ENCODE measurements at places on chromosomes 7 and 10.

DNA sequence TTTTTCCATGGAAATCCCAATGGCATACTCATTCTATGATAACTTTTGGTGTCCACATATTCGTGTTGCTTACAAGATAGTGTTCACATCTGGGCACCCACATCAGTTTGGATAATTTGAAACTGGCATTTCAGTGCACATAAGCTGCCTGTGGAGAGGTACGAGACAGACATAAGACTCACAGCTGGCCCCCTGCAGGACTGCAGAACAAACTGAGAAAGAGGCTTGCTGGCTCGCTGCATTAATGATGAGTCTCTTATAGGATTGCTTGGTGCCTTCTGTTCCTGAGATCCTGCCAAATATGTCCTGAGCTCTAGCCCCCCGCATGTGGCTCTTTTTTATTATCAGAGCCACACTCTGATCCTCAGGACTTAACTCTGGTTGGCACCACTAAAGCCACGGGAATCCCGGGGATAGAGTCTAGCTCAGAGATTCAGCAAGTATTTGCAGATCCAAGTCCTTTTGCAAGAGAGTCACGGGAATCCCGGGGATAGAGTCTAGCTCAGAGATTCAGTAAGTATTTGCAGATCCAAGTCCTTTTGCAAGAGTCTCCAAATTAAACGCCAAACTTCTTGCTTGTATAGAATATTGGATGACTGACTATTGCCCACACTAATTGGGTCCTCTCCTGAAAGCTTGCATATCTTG is 34.0 kb upstream of the JCAD start:
- DNase-seq, result no peak

DNA sequence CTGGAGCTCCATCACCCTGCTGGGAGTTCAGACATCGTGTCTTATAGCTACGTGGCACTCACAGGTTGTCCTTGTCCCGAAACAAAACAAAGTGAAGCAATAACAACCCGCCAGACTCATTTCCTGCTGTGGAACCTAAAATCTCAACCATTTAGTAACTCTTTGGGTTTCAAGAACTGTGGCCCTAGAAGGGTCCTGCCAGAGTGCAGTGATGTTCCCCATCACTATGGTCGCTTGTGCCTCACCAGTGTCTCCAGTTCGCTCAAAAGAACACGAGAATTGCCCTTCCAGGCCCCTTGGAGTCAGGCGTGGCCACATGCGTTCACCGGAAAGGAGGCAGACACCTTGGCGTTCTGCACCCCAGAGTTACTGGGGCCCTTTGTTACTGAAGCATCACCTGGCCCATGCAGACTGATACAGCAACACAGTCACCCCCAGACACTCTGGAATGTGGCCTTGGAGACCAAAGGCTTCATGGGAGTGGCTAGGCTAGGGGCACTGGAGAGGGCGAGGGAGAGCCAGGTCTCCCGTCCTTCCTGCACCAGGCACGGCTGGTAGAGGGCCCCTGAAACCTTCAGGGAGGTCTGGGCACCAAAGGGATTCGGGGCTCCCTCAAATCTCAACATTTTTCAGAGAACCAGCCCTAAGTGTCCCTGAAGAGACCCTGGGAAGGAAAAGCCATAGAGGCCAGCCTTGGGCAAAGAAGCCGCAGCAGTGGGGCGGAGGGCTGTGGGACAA is 908 bp downstream of the CRYGN start:
- DNase-seq, result no peak

- no peak for DNase-seq
These were observed 91.4 kb upstream of the CAPZA2 start for GRCh38 chr7:116770941-116771340.

DNA sequence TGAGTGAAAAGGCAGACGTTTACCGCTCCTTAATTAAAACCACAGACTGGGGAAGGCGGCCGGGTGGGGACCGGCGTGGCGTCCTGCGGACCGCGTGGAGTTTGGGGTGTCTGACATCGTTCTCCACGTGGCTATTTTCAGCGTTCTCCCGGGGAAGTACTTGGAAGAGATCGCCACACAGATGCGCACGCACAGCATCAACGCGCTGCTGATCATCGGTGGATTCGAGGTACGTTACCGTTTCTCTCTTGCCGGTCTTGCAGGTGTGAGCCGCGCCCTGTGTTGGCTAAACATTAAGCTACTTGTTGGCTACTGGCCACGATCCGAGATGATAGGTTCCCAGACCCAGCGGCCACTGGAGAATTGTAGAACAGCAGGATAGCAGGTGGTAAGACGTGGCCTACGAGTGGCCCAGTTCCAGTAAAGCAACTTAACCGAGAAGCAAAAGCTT is 51.3 kb downstream of the PFKP start:
- DNase-seq, result no peak

DNA sequence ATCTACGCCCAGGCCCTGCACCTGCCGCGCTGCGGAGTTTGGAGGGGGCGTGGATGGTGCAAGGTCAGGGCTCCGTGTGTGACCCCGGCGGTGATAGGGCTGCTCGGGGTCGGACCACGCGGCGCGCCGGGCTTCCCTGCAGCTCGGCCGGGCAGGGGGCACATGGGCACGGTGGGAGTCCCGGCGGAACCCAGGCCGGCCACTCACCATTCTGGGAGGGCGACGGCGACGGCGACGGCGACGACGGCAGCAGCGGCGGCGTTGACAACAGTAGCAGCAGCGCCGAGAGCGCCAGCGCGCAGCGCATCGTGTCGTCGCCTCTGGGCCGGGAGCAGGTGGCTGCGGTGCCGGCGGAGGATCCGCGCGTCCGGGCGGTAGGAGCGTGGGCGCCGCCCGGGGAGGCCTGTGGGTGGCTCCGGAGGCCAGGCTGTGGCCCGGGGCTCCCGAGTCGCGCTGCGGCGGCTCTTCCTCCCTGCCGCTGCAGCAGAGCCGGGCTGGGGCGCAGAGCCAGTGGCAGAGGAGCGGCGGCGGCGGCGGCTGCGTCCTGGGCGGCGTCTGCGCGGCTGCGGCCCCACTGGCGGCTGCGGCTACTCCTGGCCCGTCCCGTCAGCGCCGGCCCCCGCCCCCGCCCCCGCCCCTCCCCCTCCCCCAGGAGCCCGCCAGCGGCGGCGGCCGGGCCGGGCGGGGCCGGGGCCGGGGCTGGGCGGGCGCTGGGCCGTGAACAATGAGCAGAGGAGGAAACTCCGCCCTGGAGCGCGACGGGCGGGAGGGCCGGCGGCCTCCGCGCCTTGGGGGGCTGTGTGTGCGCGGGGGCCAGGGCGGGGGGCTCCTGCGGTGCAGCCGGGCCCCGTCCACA is at the start of gene PODXL:
Gene PODXL (minus strand): TSS at position 576 of the 856 bp plus-strand sequence. CDS start 269 bp downstream, at position 307.
- peak; percentile 70 for DNase-seq

DNA sequence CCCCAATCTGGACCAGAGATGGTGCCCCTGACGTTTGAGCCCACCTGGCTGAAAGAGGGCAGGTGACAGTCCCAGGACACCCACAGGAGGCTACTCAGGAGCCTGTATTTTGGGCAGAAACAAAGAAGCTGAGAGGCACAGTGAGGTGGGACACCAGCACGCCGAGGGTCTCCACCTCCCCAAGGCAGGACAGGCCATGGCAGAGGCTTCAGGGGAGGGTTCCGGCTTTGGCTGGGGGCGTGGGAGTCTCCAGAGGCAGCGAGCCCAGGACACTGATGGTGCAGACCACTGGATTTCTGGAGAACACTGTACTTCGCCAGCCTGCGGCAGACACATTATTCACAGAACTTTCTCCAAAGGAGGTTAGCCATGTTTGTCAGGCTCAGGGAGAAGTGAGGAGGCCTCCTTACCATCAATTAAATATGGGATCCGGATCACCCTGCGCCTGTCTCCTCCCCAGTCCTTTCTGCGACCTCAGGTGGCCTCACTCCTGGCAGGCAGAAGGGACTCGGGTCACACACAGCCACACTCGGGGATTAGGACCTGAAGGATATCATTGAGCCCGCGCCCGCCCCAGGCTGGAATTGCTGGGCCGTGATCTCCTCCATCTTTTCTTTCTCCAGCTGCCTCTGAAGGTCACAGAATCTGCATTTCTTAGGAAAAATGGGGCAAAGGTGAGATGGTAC is 98.3 kb downstream of the MKI67 start:
- no peak for DNase-seq

DNA sequence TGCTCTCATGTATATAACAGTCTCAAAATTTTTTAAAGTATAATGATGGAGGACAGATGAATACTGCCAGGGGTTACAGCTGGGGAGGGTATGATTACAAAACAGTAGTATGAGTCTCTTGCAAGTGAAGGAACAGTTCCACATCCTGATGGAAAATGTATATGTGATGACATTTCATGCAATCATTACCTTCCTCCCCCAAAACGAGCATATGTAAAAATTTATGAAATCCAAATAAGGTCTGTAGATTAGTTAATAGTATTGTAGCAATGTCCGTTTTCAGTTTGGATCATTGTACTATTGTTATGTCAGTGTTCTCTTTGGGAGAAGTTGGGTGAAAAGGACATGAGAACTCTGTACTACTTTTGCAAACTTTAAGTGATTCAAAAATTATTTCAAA is 38.0 kb downstream of the DRGX start:
- no peak for DNase-seq

- no peak for DNase-seq
These were observed 47.3 kb upstream of the PIP4K2A start for GRCh38 chr10:22761569-22762220.

DNA sequence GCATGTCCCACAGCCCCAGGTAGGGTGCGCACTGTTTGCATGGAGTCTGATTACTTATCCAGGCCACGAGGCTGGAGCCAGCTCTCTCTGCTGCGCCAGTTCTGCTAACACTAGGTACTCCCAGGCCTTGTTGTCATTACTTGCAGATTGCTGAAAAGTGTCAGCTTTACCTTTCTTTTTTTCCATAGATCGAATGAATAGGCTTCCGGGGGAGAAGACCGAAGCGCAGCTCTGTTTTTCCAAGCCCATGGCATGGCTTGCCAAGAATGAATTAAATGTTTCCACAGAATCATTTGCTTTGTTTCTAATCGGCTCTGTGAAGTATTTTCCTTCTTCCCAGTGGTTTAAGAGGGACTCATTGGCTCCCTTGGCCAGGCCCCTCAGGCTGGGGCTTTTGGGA is 285.8 kb downstream of the BMPER start:
- DNase-seq, result no peak

DNA sequence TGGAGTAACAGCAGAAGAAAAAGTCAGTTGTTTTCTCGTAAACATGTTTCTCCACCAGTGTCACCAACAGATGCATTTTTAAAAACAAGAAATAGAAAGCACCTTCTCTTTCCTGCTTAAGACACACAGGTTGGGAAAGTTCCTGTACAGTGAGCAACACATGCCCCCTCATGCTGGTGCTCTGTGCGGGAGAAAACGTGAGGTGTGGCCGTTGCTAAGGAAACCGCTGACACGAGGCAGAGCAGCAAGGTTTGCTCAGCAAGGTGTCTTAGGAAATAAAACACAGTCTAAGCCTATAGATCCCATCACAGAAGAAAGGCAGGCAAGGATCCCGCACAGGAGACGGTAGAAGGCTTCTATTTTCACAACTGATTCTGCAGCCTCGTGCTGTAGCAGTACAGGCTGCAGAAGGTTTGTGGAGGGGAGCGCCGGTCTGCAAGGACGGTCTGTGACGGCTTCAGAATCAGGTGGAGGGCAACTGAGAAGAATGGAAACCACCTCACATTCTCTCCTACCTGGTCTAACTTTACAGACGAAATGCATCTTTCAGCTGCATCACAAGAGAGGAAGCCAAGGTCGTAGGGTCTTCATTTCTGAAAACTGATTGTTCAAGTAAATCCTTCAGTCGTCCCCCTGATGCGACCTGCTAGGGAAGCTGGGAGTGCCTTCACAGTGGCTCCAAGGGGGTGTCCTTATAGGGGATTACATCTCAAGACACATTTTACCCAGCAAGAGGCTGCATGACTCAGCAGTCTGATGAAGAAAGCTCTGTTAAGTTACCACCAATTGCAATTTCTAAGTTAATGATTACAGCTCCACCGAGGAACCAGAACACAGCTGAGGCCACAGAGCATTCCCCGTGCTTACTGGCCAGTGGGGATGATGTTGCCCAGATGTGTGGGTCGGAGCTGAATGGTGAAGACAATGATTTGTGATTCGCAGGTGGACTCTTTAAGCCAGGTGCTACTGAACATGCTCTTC is 150.7 kb upstream of the KLF14 start:
- no peak for DNase-seq

DNA sequence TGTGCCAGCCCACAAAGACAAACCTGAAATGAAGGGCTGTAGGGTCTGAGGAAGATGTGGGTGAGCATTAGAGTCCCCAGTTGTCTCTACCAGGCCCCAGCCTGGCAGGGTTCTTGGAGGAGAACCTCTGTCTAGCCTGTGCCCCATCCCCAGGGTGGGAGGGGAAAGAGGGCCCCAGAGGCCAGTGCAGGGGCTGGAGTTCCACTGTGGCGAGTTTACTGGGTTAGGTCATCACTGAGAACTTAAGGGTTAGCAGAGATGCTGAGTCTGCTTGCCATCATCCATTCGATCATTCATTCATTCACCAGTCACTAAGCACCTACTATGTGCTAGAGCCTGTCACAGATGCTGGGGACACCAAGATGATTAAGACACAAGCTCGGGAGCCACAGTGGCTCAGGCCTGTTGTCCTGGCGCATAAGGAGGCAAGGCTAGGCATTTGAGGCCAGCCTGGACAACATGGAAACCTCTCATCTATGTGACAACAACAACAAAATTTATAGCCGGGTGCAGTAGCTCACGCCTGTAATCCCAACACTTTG is 2.6 kb downstream of the ANKRD2 start:
- DNase-seq, result no peak

DNA sequence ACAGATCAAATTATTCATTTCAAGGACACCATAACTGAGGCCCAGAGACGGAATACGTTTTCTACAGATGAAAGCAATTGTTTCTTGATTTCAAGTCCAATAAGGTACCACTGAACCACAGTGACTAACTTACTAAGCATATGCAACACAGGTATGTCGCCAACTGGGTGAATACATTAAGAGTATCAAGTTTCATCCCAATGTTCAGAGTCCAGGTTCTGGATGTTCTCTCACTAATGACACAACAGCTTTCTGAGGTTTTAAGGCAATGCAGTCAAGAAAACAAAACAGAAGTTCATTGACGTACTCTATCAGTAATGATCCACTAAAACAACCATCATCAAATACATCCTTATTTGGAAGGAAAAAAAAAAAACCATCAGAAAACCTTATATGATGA is 35.8 kb downstream of the NSUN6 start:
- no peak for DNase-seq

- no peak for DNase-seq
These were observed 529 bp downstream of the ZNF853 start for GRCh38 chr7:6615723-6616555.

GRCh38 chr10:122232769-122233168 is 38.3 kb upstream of the BTBD16 start:
- DNase-seq, result no peak

DNA sequence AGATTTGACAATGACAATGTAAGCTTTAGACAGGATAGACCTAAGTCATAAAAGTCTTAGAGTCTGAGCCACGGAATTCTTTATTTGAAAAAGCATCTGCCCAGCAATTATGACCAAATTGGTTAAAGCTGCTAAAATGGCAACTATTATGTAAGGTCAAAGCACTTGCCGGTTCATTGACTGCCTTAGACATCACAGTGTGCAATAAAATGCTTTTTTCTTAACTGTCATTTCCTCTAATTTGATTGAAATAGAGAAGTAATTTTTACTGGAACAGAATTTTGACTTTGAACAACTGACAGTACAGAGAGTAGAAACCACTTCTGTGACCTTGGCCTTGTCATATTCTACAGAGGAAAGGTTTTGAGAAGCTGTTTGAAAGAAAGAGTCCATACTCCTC is 142.9 kb downstream of the THSD7A start:
- no peak for DNase-seq
